ENCODE measurements at places on chromosomes 6 and 20. TPM values are rescaled to one million over a fixed set of nuclear protein-coding genes. Genes with fewer than 3 reads are reported as not detected.

The SLC22A16 gene
- total RNA-seq = 0.14 TPM

GRCh38 chr20:53899351-53900167 lies 170.8 kb downstream of the BCAS1 start:
- DNase-seq = no peak

DNA sequence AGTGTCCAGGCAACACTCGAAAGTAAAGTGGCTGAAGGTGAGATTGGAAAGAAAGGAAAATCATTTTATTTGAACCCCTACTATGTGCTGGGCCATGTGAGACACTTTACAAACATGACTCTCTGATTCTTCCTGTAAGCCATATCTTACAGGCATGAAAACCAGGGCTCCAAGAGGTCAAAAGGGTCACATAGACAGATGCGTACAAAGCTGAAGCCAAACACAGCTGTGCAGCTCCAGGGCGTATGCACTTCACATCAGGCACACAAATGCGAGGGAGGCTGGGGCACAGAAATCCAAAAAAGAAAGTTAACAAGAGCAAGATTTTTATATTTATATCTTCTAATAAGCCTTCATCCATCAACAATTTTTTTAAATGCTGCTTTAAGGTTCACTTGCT lies 176.5 kb downstream of the PHACTR1 start:
- no peak for DNase-seq

GRCh38 chr20:50227506-50227905 lies 36.9 kb downstream of the CEBPB start:
- DNase-seq = no peak

- DNase-seq = peak; percentile 15
Observed at GRCh38 chr20:26163890-26164289, 467.2 kb upstream of the ZNF337 start.

DNA sequence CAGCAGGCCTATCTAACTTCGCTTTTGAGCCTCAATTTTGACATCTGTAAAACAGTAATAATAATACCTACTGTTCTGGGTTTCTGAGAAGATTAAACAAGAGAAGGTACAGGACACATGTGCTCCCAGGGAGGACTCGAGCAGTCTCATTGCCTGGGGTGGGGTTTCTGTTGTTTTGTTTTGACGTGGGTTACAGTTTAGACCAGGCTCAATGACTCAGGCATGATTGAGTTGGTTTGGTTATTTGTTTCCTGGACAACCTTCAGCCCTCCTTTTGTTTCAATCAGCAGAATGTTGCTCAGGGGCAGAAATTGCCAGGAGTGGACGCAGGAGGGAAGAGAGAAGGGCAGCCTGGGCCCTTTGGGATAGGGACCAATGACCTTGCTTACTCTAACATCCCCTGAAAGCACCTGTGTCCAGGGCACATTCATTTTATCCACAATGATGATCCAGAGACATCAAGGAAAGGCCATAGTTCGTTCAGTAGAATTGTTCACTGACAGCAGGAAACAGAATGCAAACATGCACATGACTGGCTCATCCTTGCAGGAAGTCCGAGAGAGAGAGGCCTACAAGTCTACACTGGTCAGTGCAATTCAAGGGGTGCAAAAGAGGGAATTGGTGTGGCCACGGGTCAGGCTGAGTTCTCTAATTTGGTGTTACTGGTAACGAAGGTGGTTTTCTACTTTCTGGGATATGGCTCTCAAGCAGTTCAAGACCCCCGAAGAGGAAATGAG lies 74.5 kb upstream of the MRPS10 start:
- DNase-seq = peak; percentile 74

DNA sequence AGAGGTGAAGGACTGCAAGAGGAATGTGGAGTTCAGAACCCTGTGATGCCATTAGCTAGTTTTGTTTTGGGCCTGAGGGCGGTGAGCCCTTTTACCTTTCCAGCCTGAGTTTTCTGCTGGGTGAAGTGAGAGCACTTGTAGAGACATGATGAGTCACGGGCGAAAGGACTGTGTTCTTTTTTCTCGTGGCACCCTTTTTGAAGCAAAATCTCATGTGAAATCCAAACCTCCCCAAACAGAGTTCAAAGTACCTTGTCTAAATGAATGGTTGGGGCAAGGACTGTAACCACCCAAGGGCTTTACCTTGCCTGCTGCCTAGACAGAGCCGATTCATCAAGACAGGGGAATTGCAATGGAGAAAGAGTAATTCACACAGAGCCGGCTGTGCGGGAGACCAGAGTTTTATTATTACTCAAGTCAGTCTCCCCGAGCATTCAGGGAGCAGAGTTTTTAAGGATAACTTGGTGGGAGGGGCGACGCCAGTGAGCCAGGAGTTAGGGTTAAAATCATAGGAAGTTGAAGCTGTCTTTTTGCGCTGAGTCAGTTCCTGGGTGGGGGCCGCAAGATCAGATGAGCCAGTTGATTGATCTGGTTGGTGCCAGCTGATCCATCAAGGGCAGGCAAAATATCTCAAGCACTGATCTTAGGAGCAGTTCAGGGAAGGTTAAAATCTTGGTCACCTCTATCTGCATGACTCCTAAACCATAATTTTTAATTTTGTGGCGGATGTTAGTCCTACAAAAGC lies 25.8 kb downstream of the SAMD5 start:
- DNase-seq = no peak

GRCh38 chr6:108446629-108447150 lies 114.0 kb upstream of the FOXO3 start:
- no peak for DNase-seq

DNA sequence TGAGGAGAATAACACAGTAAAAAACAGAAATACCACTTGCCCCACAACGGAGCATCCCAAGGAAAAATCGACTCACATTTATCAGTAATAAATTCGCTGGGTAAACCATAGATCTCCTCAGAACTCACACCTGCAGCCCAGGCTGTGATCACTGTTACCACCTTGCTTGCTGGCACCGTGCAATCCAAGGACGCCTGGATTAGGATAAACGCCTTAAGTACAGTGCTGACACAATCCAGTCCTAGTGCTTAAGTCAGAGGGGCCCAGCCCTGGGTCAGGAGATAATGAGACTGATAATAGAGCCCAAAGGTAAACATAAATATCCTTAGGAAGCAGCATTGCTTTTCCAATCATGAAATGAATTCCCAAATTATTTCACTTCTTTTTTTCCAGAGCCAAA lies 62.5 kb downstream of the EPB41L2 start:
- no peak for DNase-seq

DNA sequence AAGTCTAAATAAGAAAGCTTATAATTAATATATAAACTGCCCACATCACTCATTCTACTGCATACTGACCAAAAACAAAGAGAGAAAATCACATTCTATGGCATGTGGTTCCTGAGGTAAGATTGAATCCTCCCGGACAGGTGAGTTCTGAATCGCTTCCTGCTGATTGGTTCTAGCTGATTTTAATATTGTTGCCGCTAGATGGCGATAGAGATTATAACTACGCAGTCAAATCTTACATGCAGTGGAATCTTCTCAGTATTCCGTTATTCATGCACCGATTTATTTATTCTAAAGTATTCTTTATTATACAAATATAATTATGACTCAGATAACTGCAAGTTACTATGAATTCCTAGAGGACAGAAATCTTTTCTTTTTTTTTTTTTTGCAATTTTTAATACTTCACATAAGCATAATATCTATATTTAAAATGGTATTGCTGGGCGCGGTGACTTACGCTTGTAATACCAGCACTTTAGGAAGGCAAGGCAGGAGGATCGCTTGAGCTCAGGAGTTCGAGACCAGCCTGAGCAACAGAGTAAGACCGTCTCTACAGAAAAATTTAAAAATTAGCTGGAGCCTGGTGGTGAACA lies 24.2 kb upstream of the TMX4 start:
- DNase-seq = peak; percentile 13

DNA sequence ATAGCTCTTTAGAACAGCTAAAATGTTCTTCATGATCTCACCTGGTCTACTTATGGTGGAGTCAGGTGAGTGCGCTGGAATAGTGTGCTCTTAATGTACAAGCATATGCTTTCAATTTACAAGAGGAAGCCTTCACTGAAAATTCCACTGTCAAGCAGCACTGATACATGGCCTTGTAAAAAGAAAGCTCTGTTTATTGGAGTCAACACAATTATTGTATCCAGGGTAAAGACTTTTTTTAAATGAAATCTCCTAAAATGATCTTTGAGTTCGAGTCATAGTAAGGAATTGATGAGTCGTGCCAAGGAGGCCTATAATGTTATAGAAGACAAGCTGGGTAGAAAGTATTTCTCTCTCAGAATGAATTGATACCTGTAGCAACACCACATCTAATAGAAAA lies 41.6 kb upstream of the CARMIL1 start:
- no peak for DNase-seq

GRCh38 chr6:134816780-134817179 lies 133.1 kb downstream of the ALDH8A1 start:
- DNase-seq = no peak

DNA sequence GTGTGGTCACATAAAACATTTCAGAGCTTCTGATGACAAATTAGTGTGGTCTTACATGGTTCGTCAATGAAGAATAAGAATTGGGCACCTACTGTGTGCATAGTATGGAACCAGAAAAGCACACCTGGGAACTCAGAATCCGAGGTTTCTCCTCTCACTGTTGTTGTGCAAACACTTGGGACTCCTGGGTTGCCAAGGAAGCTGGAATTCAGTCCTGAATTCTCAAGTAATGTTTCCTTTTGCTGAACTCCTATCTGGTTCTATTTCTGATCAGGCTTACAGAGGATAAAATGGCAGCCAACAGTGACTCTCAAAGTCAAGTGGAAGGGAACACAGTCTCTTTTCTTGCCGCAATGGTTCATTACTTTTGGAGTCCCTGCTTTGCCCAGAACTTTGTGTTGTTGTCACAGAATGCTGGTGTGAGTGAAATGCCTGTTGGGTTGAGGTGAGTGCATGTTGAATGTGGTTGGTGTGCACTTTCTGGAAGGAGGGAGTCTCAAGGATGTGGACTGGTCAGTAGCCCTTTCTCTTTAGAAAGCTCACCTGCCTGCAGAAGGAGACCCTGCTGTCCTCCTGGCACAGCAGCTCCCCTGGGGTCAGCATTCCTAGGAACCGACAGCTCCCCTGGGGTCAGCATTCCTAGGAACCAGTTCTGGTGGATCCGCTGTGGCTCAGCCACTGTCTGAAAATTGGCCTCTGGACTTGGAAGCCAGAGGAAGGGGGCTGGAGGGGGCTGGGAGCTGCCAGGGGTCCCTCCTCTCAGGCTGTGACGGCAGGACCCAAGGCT lies 1.4 kb downstream of the UNC93A start:
- DNase-seq = no peak

- DNase-seq = no peak
Observed at GRCh38 chr6:169975286-169975685, 223.9 kb downstream of the ERMARD start.

DNA sequence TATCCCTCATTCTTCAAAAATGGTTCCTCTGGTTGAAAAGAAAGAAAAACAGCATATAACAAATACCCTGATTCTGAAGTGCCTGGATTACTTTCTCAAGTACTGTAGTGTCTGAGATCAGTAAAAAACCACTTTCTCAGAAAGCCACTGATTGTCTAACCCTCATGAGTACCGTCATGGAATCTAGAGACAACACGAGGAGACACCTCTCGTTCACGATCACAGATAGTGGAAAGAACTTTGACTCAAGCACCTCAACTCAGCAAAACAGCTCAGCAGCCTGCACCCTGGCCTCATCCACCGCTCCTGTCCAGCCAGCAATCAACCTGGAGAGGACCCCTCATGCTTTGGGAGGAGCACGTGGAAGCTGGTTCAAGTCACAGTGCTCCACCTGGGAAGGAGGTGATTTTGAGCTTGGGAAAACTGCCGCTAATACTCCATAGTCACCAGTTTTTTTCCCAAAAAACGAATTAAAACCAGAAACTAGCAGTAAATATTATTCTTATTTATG lies 1.0 kb downstream of the SCML4 start:
- DNase-seq = no peak
